ENCODE measurements at places on chromosomes 4 and X.

DNA sequence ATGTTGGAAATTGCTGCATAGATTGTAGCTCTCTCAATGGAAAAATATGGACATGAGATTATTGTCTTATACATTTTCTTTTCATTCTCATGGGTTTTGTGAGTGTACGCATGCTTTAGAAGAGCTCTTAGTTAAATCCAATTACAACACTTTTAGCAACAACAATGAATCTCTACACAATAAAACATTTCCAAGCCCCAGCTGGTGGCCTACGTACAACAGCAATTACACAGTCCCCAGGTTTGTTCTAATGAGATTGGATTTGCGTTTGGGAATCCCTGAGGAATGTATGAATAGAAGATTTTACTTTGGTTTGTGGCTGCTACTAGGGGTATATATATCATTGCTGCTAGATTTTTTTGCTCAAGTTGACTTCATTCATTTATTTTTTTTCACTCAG is 98.6 kb downstream of the FHDC1 start:
- no peak for DNase-seq

DNA sequence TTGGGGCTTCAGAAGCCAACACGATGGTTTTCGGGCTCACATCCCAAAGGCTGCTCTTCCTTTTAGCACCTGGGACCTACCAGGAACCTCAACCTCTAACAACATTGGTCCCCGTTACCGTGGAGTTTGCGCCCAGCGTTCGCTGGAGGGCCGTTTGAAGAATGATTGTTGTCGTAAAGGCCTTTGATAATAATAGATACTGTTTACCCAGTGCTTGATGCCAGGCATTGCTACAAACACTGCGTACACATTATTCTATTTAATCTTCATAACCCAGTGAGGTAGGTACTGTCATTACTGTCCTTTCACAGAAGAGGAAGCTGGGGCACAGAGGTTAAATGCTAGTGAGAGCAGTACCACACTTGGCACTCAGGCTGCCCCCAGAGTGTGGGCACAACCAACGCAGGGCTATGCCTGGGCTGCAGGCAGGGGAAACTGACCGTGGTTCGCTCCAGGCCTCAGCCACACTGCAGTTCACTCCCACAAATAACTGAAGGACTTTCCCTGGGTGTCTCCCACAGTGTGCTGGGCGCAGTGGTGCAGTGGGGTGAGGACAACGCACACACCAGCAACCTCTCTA is 1.0 kb upstream of the ACSL1 start:
- DNase-seq, result no peak

DNA sequence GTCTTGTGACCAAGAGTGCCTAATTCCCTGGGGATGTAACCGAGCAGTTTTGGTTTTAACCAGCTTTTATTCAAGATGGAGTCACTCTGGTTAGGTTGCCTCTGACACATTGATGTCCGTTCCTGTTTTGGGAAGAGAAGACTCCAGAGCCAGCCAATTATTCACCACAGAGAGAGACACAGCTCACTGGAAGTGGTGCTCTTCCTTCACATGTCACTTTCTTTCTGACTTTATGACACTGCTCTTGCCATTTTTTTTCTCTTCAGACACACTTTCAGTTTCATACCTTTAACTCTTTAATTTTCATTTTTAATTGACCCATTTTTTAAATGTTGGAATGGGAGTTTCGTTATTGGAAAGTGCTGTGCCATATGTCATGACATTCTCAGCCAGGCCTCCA is 418.4 kb upstream of the FSTL5 start:
- no peak for DNase-seq

DNA sequence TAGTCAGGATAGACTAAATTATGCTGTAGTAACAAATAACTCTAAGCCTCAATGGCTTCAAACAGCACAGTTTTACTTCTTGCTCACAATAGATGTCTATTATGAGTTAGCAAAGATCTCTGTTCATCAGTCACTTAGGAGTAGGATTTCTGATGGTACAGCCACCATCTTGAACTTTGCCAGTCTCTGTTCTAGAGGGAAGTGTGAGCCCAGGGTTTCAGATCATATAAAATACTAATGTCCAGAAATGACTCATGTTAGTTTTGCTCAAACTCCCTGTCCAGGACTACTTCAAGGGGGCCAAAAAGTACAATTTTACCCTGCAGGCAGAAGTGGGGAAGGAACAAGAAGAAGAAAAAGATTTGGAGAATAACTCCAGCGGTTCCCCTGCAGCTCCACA is 77.1 kb upstream of the LSM6 start:
- no peak for DNase-seq

- DNase-seq, result no peak
Measured at GRCh38 chr4:186190581-186191199, 677 bp upstream of the CYP4V2 start.

DNA sequence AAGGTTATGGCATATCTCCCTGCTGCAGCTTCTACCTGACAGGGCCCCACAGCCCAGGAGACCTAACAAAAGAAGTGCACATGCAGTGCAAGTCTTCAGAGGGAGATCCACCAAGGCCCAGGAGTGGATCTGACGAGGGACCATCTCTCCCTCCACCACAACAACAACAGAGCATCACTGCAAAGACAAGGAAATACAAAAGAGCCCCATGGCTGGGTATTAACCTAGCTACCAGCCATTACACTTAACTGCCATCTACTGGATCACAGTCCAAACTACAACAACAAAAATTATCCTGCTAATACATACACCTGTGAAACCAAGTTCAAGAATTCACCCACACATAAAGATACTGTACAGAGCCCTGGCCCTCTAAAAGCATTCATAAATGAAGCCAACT is 280.2 kb upstream of the SLC7A11 start:
- DNase-seq, result no peak

DNA sequence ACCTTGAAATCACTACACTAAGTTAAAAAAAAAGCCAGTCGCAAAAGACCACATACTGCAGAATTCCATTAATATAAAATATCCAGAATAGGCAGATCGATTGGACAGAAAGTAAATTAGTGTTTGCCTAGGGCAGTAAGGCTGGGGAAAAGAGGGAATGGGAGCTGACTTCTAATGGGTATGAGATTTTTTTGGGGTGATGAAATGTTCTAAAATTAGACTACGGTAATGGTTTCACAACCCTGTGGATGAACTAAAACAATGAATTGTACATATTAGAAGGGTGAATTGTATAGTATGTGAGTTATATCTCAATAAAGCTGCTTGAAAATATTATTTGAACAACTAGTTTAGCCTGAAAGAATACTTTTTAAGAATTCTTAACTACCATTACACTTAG is 6.7 kb upstream of the GPRIN3 start:
- DNase-seq, result no peak

DNA sequence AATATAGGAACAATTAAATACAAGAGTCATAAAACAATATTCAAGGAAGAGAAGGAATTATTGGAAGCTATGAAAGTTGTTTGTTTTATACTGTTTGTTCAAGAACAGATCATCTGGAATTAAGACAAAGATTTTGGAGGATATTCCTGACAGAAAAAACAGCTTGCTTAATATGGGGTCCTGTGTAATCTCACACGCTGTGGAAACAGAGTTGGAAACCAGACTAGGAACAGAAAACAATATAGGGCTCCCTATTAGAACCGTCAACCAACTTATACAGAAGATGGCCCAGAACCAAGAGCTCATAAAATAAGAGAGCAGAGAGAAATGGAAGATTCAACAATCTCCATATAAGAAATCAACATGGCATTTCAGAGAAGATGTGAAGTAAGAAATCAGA is 156.0 kb downstream of the PCDH18 start:
- DNase-seq, result no peak

DNA sequence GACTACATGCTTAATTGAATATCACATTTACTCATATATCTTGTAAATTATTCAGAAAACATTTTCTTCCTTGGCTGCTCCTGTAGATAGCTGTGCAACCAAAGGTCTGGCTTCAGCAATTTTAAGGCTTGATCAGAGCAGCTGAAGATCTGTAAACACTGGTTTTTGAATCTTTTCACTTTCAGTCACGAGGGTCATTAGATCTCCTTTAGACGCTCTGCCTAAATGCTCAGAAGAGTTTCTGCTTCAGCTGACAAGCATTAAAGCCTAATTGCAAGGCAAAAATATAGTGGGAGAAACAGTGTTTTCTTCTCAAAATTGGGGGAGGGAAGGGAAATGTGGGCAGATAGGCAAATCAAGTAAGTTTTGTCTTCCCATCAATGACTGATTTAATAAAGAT is 25.7 kb downstream of the TRPC5 start:
- no peak for DNase-seq

DNA sequence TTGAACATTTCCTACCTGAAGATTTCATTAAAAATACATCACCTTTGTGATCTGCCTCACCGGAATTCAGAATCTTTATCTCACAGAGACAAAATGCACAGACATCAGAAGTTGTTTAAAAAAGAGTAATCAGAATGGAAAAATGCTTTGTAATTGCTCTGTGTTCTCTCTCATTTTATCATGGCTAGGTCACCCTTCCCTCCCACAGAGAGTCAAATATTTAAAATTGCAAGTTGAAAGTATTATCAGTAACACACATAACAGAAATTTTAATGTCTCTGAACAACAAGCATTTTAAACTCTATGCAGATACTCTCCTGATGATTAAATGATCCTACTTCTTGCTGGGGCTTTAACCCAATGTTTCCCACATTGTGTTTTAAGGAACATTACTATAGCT is 362.0 kb downstream of the CBLL2 start:
- no peak for DNase-seq

- peak; percentile 80 for DNase-seq
Measured at GRCh38 chrX:130091980-130092522, 18.2 kb downstream of the ELF4 start.

- no peak for DNase-seq
Measured at GRCh38 chrX:123745511-123745910, 12.7 kb upstream of the THOC2 start.

DNA sequence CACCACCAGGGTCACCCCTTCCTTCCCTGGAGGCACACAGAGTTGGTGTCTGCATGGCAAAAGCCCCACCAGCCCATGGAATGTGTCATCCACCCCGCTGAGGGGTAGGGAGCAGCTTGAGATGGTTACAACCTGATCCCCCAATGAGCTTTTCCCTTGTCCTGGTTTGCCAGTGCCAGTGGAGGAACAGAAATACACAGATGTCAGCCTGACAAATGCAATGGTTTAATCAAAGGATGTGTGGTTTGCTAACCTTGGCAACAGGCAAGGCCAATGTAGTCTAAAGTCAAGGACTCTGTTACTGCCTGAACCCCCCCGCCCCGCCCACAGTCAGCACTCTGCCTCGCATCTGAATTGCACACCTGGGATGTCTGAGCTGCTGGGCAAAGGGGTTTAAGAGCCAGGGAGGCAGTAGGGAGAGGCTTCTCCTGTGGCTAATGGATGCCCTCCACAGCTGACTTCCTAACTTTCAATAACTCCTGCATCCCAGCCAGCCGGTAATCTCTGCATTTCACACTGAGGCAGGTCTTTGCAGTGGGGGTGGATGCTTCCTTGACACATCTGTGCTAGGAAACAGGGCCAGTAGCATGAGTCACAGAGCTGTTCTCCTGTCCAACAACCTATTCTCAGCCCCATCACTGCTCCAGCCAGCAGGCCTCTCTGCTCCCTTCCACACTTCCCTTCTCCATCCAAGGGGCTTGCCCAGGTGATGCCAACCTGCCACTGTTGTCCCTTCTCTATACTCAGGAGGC is 137.5 kb downstream of the AMMECR1 start:
- DNase-seq, result no peak

- DNase-seq, result no peak
Measured at GRCh38 chr4:56445699-56446098, 9.6 kb downstream of the PAICS start.

DNA sequence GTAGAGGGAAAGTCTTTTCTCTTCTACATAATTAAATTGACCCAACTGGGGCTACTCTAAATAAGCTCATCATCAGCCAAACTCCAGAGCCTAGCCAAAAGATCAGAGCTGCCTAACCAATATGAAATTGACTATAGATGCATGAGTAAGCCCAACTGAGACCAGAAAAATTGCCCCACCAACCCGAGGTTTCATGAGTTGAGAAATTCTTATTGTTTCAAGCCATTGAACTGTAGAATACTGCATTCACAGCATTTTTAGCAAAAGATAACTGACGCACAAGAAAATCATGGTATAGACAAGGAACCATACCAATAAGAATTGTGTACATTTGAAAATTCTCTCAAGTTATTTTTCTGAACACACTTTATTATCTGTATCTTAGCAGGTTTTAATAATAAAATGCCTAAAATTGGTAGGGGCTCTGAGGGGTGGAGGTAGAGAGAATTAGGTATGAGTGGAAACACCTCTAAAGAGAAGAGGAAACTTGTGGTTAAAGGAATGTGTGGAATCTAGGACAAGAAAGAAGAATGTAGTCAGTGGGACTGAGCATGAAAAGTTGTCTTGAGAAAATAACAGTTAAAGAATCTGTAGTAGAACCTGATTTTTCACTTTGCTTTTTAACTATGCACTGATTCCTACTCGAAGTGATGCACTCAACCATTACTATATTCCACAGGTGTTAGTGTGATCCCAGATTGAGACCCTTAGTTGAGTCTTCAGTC is 200.9 kb upstream of the PPP1R2C start:
- no peak for DNase-seq

Measured in effector memory CD4-positive, alpha-beta T cell (primary cell).